ENCODE measurements at places on chromosomes 7 and 10. TPM values are rescaled to one million over a fixed set of nuclear protein-coding genes. Genes with fewer than 3 reads are reported as not detected.

The OR9A2 gene
- polyA plus RNA-seq: not detected

The MMP21 gene
- not detected for polyA plus RNA-seq

The UBN2 gene
- polyA plus RNA-seq: 3.2 TPM

The CASTOR2 gene
- polyA plus RNA-seq: 2.8 TPM

The SAMD9L gene
- polyA plus RNA-seq: 2.4 TPM

DNA sequence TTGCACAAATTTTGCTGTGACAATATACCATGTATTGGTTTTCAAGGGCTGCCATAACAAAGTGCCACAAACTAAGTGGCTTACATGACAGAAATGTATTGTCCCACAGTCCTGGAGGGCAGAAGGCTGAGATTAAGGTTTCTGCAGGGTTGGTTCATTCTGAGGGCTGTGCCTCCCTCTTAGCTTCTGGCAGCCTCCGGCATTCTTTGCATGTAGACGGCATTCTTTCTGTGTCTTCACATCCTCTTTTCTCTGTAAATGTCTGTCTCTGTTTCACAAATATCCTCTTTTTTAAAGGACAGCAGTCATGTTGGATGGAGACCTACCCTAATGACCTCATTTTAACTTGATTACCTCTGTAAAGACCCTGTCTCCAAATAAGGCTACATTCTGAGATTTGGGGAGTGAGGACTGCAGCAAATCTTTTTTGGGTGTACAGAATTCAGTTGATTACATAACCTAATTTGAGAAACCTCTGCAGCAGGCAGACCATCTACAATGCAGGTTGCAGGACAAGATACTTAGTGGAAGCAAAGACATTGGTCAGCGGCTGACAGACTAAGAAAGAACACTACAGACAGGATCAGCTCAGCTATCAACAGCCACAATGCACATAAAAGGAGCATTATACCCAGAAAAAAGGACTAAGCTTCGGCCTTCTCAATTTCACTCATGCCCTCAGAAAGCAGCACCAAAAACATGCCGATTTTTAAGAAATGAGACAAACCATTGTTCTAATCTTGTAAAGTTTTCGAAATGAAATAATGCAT is 84.6 kb upstream of the FAM3C start:
- no peak for DNase-seq

- DNase-seq: peak; percentile 56
Observed at GRCh38 chr10:1625731-1626130, 111.6 kb downstream of the ADARB2 start.

GRCh38 chr7:56290548-56290947 is 174.3 kb upstream of the NUPR2 start:
- DNase-seq: no peak

Data from sigmoid colon (tissue), 7 donors.